ENCODE measurements at places on chromosomes 13 and 19.

GRCh38 chr13:38606699-38607535 lies 80.0 kb upstream of the FREM2 start:
- no peak for DNase-seq

GRCh38 chr13:58018865-58019264 lies 387.3 kb downstream of the PCDH17 start:
- no peak for DNase-seq

GRCh38 chr19:32458500-32459123 lies 53.0 kb downstream of the DPY19L3 start:
- no peak for DNase-seq

DNA sequence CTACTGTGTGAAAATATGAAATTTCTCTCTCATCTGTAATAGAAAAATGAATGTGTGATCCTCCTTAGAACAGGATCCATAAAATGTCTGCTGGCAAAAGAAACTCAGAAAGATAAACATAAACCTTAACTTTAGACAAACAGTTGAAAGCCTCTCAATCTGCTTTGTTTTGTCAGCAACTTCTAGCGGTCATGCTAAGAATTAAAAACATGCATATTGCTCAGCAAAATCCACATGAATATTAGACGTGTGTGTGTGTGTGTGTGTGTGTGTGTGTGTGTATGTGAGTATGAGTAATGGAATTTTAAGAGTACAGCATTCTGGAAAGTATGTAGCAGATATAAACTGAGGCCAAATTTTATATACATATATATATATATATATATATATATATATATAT lies 1779.2 kb upstream of the MIR17HG start:
- no peak for DNase-seq

- no peak for DNase-seq
Observed at GRCh38 chr19:37095859-37096258, 17.6 kb downstream of the ZNF420 start.

- DNase-seq = no peak
Observed at GRCh38 chr13:102628559-102628958, 31.8 kb downstream of the TPP2 start.

DNA sequence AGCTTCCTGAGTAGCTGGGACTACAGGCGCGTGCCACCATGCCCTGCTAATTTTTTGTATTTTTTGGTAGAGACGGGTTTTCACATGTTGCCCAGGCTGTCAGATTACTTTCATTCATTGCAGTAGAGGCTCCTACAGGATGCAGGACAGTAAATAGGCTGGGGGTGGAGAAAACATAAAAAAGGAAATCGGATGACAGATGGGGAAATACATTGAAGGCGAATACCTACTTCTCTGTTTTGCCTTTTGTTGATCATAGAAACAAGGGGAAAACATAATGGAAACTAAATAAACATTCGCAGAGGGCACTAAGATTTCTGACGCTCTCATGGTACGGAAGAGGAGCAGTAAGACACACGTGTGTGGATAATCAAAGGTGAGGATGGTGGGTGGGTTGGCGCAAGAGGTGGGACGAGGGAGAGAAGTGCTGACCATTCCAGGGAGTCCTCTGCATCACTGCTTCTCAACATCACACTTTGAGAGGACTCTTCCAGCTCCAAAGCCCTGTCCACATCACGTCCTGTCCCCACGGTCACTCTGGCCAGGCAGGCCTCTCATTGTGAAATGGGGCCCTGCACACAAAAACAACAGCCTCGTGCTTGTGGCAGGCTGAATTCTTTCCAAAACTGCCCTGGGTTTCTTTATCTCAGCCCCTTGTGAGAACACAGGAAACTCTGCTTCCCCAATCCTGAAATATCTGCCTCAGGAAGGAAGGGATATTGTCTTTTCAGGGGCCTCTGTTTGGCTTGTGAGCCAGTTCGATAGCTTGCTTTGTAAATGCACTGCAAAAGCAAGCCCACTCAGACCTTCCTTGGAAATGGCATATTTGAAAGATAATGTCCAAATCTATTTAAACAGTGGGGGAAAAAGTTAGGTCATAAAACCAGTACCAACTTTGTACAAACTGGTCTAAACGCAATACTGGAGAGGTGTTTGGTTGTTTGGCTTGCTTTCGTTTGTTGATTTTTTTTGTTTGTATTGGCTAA lies 188.5 kb downstream of the FOXO1 start:
- no peak for DNase-seq

- no peak for DNase-seq
Observed at GRCh38 chr13:20239748-20240147, 7.6 kb upstream of the GJB6 start.

- peak; percentile 22 for DNase-seq
Observed at GRCh38 chr19:294341-294945, 3.2 kb upstream of the PLPP2 start.

GRCh38 chr13:32039528-32039927 lies 8.0 kb downstream of the FRY start:
- DNase-seq = no peak

DNA sequence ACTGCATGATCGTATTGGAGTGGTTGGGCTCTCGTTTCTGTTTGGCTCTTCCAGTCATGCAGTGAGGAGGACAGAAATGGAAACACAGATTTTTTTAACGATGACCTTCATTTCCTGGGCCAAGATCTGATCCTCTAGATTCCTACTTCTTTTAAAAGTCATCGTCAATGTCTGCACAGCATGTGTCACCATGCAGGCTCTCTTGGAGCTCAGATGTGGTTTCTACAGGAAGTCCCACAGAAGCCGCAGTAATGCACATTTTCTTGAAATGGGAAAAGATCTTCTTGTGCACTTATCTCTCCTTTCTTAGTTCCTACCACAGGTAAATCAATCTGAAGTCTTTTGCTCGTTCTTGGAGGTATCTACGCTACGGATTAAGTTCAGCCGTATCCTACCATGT lies 626.9 kb downstream of the EFNB2 start:
- DNase-seq = no peak

GRCh38 chr19:17021793-17022590 lies 4.6 kb downstream of the CPAMD8 start:
- no peak for DNase-seq

DNA sequence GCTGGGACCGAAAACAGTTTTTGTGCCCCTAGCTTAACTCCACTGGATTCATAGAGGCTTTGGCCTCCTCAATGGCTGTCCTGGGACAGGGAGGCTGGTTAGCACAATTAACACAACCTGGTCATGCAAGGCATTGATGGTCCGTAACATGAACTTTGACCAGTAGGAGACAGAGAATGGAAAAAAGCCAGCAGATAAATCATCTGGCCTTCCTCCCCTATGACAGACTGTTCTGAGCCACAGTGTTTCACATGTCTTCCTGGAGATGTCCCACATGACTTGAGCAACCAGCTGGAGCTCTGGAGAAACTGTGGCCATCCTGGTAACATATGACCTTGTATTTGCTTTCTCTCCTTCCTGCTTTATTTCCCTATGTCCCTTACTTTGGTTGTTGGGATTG lies 244.2 kb downstream of the UQCRFS1 start:
- DNase-seq = no peak

DNA sequence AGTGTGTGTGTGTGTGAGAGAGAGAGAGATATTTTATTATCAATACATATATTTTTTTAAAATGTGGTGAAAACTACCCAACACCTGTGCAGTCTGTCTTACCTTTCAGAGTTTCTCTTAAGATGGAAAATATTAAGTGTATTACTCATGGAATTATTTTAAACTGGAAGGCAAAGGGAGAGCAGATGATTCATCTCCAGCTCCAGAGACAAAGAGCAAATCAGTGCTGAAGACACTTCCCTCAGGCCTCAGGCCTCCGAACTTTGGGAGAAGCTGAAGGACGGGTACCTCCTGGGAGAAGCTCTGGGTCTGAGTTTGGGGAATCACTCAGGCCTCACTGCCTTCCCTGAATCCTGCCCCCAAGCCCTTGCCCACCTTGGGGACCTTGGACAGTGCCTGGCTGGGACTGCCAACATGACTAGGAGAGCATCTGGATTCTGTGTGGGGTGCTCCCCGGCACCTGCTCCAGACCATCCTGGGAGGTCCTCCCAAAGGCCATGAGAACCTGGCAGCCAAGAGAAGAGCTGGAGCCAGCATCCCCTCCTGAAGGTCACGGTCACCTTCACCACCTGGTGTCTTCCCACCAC lies 170.4 kb upstream of the UBL3 start:
- DNase-seq = no peak

- no peak for DNase-seq
Observed at GRCh38 chr13:39684531-39685137, 29.2 kb downstream of the COG6 start.

DNA sequence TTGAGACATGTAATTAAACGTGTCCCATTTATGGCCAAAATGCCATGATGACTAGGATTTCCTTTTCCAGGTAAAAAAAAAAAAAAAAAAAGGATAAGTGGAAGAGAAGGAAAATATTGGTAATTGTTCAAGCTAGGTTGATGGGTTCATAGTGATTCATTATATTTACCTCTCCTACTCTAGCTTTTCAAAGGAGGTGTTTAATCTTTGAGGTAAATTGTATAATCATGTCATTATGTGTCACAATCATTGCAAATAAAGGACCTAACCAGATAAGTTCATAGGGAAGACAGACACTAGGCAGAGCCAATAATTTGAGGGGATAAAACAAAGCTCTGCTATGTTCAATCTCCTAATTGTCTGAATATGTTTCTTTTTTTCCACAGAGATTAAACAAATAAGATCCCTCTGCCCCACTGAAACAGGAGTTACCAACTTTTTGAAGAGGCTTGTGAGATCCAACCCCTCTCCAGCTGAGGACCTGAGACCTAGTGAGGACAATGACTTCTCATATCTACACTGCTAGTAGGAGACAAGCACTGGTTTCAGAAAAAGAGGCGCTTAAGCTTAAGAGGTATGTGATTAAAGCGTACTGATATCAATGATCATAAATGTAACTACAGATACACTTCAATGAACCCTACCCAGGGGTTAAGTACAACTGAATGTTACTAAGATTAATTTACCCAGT lies 61.4 kb downstream of the USP12 start:
- DNase-seq = no peak

DNA sequence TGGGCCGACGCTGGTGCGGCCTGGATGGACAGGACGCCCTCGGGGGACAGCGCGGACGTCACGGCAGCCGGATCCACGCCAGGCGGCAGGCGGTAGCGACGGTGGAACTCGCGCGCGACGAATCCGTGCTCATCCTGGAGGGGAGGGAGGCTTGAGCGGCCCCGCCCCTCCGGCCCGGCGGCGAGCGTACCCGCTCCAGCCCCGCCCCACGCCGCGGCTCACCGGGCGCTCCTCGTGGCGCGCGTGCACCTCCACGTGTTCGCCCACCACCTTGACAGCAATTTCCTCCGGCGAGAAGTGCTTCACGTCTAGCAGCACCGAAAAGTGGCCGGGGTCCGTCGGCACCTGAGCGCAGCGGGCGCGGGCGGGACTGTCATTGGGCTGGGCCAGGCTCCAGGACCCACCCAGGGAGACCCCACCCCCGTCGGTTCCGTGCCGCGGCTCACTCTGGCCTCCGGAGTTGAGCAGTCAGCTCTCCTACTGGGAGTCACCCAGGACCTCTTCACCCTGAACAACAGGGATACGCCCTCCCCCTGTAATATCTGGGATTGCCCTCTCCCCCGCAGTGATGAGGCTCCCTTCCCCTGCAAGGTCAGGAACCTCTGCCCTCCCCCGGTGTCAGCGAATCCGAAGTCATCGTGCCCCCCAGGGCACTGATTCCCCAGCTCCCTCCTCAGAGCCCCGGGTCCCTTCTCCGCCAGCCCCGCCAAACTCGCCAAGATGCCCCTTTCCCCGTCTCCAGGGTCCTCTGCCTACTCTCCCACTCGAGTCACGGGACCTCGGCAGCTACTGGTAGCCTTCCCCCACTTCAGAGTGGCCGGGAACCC lies 1.1 kb downstream of the HSPB6 start:
- DNase-seq = peak; percentile 56

DNA sequence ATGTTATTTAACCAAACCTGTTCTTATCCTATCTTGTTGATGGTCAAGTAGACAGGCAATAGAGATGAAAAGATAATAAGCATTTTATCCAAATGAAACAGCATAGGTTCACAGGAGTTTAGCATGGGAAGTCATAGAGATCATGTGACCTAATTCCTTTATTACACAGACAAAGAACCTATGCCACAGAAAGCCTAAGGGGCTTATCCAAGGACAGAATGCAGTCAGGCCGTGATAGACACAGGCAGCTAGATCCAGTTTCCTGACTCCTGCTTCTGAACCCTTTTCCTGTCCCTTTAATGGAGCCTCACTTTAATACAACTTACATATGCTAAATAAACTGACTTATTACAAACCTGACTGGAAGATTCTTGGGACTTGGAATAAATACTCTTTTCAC lies 532.1 kb downstream of the IRS2 start:
- DNase-seq = no peak

- DNase-seq = no peak
Observed at GRCh38 chr19:47020992-47021496, 1.4 kb downstream of the NPAS1 start.

GRCh38 chr19:3698386-3698950 lies 1.8 kb downstream of the PIP5K1C start:
- no peak for DNase-seq

GRCh38 chr13:99800951-99801350 lies 170.6 kb downstream of the ZIC5 start:
- no peak for DNase-seq

DNA sequence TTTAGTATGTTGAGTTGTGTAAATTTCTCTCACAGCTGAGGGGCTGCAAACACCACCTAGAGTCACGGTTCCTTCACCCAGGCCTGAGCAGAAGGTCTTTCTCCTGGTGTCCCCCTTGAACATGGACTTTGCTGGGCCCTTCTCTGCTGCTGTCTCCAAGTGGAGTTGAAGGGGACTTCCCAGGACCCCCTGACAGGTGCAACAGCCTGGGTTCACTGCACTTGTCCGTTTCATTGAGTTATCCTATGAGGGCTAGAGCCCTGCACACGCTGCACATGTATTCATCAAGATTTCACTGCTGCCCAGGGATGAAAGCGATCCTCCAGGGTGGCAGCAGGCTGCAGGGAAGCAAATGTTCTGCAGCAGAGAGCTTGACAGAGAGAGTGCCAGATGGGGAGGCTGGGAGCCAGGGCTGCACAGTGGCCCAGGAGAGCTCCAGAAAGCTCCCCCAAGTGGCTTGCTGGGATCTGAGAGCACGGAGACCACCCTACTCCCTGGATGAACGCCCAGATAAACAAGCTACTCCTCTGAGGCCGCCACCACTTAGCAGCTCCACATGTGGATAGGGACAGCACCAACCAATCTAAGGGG lies 10.3 kb downstream of the TMEM272 start:
- DNase-seq = no peak

- no peak for DNase-seq
Observed at GRCh38 chr13:23750383-23751121, 138.6 kb downstream of the MIPEP start.

DNA sequence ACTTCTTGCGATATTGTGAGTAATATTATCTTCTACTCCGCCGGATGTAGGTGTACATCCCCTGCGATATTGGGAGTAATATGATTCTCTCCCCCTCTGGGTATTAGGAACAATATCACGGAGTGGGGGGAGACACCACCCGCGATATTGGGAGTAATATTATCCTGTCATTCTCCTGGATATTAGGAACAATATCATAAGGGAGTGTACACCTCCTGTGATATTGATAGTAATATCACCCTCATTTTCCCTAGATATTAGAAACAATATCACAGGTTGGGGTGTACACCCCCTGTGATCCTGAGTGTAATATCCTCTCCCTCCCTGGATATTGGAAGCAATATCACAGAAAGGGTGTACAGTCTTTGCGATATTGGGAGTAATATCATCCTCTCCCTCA lies 64.3 kb upstream of the CEACAM21 start:
- DNase-seq = no peak

Measured in large intestine (tissue), 12 donors.